ENCODE measurements at places on chromosomes 5 and 9.
A peak's percentile ranks its signal among the peaks of the same experiment; 100 is the strongest.

DNA sequence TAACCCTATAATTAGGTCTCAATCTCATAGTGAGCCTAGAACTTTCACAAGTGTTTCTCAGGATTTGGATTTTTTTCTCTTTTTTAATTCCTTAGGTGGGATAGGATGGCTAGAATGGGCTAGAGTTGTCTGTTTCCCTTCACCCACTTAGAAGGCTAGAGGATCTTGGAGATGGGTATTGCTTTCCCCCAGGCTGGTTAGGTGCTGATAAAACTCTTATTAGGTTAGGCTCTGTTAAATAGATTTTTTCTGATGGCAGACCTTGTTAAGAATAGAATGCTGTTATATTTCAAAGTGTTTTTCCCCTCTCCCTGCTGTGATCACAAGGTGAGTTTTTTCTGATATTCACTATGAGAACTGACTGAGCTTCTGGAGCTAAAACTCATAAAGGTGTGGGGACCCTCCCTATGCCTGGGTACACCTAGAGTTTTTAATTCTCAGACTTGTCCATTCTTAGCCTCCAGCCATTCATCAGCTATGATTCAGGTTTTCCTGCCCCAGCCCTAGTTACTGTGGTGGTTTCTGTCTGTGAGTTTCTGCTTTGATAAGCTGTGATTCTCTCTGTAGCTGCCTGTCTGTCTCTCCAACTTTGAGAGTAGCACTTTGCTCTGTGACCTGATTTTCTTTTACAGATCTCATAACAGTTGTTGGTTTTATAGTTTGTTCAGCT lies 132.4 kb downstream of the HACD4 start:
- no peak for DNase-seq

DNA sequence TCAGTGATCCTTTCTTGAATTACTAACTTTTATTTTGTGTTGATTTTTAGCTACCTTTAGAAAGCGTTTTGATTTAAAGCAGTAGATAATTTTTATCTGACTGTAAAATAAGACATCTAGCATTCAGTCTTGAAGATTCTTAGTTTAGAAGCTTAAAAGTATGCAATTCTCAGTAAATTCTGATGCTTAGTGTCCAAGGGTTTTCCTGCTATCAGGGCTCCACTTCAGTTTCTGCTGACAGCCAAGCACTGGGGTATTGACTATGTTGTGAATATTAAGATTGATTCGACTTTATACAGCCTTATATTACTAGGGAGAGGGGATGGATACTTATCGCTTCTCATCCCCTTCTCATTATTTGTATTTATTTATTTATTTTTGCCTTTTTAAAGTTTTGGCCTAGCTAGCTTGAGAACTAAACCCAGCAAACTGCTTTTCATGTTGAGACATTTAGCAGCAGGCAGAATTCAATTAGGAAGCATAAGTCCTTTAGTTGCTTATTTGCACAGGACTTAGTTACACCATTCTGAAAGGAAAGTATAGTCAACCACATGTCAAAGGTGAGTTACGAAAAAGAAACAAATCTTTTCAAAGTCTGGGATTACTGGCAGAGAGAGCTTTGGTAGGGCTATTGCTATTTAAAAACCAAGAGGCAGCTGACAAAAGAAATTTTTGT lies 2.9 kb downstream of the PBX3 start:
- no peak for DNase-seq

GRCh38 chr9:15211160-15211814 lies 95.7 kb downstream of the TTC39B start:
- peak; percentile 7 for DNase-seq

DNA sequence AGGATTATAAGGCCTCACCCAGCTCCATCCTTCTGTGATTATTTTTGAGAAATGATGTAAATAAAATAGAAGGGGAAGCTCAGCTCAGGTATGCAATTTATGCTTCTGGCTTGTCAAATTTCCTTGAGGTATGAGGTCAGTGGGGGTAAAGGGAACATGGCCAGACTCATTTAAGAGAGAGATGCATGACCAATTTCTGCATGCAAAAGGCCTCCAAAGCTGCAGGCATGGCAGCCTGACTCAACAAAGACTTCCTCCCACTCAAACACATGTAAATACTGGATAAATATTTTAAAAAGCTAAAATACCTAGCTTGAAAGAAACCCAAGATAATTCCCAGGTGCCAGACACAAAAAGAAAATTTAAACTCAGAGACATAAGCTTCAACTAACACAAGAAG lies 101.4 kb upstream of the SLC1A3 start:
- DNase-seq: no peak

DNA sequence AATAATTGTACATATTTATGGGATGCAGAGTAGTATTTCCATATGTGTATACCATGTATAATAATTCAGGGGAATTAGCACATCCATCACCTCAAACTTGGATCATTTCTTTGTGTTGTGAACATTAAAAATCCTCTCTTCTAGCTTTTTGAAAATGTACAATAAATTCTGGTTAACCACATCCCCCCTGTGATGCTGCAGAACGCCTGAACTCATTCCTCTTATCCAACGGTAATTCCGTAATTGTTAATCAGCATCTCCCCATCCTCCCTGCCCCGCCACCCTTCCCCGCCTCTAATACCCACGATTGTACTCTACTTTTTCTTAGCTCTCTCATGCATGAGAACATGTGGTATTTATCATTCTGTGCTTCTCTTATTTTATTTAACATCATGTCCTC lies 127.7 kb upstream of the ANKRD55 start:
- DNase-seq: no peak

Data from activated naive CD4-positive, alpha-beta T cell (primary cell).